HCEC 1CT (cell line): ENCODE measurements at places on chromosomes 7 and 10.
A peak's percentile ranks its signal among the peaks of the same experiment; 100 is the strongest.

DNA sequence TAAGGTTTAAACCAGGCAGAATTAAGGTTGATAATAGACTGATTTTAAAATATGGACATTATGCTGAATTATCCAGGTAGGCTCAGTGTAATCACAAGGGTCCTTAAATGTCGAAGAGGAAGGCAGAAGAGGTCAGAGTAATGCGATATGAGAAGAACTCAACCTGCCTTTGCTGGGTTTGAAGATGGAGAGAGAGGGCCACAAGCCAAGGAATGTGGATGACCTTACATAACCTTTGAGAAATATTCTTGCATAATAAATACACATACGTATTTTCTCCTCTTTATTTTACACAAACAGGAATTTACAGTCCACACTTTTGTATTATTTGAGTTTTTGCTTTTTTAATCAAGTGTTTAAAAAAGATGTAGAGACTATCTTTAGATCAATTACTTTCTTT is 88.5 kb downstream of the ST7 start:
- peak; percentile 17 for DNase-seq

- no peak for DNase-seq
Measured at GRCh38 chr7:105688617-105689016, 107.3 kb upstream of the EFCAB10 start.

- DNase-seq, result no peak
Measured at GRCh38 chr10:49408519-49409306, 12.8 kb upstream of the DRGX start.

DNA sequence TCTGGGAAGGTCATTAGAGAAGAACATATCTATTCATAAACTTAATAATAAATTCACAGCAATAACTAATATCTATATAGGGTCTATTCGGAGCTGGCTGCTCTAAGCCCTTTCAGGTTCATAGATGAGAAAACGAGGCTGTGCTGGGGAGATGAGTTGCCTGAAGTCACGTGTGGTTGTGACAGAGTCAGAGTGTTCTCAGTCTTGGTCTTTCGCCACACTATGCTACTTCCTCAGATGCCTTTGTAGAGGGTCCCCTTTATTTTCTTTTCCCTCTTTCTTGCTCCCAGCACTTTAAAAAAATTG is 43.7 kb upstream of the FAM180A start:
- no peak for DNase-seq

DNA sequence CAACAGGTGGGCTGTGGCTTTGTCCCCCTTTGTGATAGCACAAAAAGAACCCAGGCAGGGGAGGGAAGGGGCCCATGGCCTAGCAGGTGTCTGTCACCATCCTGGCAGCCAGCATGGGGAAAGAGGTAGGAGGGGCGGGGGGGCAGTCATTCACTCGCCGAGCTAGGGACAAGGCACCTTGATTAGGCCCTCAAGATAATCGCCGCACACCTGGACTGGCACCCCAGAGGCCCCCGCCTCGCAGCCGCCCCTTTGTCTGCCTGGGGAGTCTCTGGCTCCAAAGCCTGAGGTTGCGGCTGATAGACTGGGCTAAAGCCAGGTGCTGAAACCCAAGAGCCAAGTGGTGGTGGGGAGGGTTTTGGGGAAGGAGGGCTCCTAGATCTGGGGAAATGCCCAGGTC is 151.2 kb upstream of the PCBD1 start:
- DNase-seq, result no peak

- no peak for DNase-seq
Measured at GRCh38 chr10:110629680-110630191, 14.4 kb upstream of the RBM20 start.

DNA sequence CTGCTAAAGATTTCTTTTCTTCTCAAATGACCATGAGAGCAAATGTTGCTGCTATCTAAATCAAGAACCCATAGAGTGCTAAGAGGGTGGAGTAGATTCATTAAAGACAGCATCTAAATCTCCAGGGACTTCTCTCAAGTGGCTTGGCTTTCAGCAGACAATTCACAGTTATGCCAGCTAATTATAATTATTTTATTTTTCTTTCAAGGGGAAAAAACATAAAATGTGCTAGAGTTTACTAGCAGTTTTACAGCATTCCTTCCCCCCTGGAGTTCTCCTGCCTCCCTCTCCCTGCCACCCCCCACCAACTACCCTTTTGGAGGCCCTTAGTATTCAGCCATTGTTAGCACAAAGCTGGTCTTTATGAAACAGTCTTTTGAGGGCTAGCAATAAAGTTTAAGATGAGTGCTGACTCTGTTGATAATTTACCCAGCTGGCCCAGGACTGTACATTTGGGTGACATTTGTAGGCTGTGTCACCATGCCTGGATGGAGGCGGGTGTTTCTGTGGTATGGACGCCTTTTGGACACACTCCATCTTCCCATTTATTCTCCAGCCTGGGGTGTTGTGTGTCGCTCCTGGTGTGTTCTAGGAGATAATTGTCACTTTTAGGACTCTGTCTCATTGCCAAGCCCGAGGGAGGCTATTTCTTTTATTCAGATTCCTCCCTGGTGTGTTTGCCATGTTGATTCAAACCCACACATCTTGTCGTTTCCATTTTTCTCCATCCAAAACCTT is 160.2 kb downstream of the CREB5 start:
- DNase-seq, result no peak

DNA sequence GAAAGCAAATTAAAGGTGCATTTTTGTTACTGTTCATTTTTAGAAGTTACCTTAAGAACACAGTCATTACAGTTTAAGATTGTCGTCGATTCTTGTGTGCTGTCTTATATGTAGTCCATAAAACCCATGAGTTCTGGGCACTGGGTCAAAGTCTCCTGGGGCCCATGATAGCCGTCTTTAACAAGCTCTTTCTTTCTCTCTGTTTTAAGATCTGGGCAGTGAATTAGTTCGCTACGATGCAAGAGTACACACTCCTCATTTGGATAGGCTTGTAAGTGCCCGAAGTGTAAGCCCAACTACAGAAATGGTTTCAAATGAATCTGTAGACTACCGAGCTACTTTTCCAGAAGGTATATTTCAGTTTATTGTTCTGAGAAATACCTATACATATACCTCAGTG is 90.7 kb upstream of the CAPZA2 start:
- no peak for DNase-seq

GRCh38 chr7:46407125-46407524 is 486.1 kb upstream of the IGFBP3 start:
- no peak for DNase-seq

DNA sequence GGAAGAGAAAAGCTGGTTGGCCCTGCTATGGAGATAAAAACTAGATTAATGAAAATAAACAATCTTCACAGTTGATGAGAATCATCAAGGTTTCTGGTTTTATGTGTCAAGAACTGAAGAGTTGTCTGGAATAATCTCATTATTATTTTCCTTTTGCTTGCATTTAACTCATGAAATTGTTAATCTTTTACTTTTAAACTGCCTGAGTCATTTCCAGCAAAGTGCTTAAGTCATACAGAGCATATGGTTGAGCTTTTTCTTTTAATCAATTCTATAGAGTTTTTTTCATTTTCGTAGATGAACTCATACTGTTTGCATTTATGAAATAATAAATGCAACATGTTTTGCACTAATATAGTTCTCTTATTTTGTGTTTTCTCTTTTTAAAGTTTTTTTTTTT is 747.9 kb downstream of the NXPH1 start:
- DNase-seq, result no peak

DNA sequence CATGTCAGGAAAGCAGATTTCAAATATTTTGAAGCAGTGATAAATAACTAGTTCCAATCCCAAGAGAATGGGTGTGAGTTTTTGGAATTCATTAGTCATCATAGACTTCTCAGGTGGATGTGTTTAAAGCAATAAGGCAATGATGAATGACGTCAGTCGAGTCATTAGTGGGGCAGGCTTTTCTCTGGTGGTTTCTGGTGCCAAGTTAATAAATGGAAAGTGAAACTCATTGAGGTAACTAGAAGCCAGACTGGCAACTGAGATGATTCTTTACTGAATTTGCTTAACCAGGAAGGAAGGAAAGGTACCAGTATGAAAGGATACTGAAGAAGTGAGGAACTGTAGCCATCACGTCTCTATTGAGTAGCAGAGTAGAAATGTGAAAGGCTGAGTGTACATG is 311.0 kb downstream of the GPAM start:
- DNase-seq, result no peak

GRCh38 chr10:82335831-82336230 is 460.8 kb downstream of the NRG3 start:
- DNase-seq, result no peak

DNA sequence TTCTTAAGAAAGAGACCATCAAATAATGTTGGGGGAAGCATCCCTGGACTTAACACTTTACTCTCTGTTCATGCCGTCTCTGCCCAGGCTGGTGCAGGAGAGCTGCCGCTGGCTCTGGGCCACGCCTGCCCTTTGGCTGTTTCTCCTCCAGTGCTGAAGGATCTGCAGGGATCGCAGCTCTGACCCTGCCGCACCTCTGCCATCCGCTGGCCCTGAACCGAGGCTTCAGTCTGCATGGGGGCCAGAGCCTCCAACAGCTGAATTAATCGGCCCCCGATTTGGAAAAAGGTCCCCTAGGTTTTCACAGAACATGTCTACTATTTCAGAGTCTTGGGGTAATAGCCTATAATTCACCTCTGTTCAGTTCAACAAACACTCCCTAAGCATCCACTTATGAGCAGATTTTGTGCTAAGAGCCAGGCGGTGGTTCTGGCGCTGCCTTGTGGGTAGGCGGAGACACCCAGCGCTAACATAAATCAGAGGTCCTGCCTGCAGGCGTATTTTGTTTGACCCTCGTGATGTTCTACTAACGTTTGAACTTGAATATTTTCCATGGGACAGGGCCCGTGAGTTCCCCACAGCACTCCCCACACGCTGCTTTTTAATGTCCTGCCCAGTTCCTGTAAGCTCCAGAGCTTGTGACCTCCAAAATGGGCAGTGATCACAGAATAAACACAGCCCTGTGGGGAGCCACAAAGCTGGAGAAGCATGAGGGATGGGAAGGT is 99.0 kb downstream of the DYNC2I1 start:
- no peak for DNase-seq

- DNase-seq, result no peak
Measured at GRCh38 chr10:45461034-45461433, 87.0 kb downstream of the ALOX5 start.

DNA sequence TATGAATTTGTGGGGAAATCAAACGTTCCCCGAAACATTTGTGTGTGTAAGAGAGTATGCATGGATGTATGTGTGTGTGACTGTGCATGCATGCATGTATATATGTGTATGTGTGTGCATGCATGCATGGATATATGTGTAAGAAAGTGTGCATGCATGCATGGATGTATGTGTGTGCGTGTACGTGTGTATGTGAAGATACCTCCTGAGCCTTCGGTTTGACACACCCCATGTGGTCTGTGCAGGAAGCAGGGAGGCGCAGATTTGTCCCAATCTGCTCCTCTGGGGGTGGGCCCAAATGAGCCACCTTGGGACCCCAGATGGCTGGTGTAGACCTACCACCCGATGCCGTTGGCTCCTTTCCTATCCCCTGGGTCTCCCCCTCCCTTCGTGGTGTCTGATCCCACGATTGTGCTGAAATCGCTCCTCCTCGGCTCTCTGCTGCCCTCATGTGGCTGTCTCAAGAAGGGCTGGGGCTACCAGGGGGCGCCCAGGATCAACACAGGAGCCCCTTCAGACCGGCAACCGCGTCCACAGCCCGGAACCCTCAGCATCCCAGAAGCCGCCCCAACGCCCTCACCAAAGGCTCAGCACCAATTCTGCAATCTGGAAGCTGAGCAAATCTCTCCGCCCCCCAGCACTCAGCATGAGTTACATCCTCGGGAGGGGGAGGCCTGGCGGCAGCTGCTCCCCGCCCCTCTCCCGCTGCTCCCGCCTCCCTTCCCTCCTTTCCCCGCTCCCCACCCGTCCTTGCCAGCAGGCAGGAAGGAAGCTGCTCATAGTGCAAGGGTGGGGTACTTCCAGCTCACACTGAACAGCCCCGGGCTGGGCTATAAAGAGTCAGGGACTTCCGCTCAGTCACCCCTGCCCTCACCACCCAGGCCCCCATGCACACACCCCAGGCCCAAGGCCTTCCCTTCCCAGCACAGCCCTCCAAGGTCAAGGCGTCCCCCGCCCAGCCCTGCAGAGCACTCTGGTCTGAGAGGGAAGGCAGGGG is 2.3 kb upstream of the NOS3 start:
- no peak for DNase-seq

GRCh38 chr10:88800152-88801125 is 2.1 kb upstream of the LIPM start:
- DNase-seq, result peak; percentile 8

GRCh38 chr10:129965425-129965808 is 1.3 kb upstream of the EBF3 start:
- no peak for DNase-seq

DNA sequence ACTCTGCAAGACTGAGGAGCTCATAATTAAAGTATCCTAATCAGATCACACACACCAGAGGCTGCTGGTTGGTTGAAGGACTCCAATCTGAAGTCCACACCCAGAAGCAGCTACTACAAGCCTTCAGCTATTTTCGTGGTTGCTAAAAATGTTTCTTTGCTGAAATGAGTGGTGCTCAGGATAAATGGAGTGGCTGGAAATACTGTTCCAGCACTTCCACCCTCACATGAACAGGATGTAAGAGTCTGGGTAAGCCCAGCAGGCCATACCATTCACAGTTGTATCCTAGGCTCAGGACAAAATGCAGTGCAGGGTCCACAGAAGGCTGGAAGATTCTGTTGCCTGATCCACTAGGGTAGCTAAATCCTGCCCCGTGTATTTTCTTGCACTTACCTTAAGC is 34.1 kb downstream of the AFAP1L2 start:
- no peak for DNase-seq

DNA sequence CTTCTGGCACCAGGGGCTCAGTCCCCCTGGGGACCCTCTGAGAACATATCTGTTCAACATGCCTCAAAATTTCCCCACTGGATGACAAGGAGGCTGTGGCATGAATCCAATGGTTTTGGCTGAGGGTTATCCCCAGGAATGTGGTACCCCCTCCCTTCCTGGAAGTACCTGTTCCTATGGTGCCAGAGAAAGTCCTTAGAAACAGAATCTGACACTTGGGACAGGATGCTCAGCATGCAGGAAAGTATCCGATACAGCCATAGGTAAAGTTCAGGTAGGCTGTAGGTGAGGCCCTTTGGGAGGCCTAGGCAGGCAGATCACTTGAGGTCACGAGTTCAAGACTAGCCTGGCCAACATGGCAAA is 42.7 kb upstream of the A1CF start:
- no peak for DNase-seq

DNA sequence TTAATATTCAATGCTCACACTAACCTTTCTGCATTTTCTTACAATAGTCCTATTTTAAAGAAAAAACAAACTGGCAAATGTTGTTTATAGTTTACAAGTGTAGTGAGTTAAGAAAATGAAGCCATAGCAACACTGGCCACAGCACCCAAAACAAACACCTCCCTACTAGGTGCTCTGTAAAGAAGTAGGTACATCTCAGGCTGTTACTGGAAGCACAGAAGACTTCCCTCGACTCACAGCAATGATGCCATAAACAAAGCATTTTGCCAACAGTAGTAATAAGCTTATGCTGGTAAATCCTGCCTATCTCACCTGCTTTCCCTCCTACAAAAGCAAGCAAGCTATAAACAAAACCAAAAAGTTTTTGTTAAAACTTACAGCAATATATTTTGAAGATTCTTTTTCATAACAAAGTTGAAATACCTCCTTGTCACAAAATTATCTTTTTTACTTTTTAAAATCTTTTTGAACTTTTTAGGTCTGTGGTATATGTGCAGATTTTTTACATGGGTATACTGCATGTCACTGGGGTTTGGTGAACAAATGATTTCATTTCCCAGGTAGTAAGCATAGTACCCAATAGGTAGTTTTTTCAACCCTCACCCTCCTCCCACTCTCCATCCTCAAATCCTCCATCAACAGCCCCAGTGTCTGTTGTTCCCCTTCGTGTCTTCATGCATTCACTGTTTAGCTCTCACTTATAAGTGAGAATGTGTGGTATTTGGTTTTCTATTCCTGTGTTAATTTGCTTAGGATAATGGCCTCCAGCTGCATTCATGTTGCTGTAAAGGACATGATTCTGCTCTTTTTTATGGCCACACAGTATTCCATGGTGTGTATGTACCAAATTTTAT is 28.4 kb downstream of the COA1 start:
- no peak for DNase-seq
